ENCODE measurements at places on chromosomes 2 and 18. TPM values are rescaled to one million over a fixed set of nuclear protein-coding genes. Genes with fewer than 3 reads are reported as not detected.

GRCh38 chr2:46562451-46562840 lies 83.1 kb downstream of the TMEM247 start:
- DNase-seq = no peak
- no peak overlapping the region for H3K4me3 ChIP-seq
- H3K27me3 ChIP-seq = no peaks in the 10 kb centered on the region
- peaks cover 10% of the 10 kb centered on the region for H3K4me1 ChIP-seq
- no peak overlapping the region for H3K27ac ChIP-seq

DNA sequence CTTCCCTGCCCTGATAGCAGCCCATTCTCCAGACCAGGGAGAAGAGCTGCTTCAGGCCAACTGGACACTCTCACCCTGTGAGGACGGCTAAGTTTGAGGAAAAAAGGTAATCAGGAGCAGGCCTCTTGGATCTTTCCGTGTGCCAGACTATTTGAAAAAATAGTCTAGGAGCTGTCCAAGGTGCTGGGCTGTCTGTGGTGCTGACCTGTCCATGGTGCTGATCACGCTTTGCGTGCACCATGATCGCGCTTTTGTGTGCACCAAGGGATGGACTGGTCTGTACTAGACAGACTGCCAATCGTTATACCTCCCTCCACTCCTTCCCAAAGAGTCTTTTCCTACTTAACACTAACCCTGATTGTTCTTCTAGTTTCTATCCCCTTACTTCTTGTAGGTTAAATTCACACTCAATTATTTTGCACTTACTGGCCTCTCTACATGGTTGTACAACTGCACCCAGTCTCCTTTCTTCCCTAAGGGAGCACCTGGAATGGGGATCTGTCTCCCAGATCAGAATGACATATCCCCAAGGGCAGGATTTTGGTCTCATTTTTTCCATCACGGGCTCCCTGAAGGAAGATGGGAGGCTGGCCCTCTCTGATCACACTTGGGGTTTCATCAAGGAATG lies 295.4 kb downstream of the CELF4 start:
- H3K36me3 ChIP-seq = no peaks in the 10 kb centered on the region
- no peak overlapping the region for H3K27ac ChIP-seq
- no peak overlapping the region for H3K4me3 ChIP-seq
- no peaks in the 10 kb centered on the region for H3K4me1 ChIP-seq

DNA sequence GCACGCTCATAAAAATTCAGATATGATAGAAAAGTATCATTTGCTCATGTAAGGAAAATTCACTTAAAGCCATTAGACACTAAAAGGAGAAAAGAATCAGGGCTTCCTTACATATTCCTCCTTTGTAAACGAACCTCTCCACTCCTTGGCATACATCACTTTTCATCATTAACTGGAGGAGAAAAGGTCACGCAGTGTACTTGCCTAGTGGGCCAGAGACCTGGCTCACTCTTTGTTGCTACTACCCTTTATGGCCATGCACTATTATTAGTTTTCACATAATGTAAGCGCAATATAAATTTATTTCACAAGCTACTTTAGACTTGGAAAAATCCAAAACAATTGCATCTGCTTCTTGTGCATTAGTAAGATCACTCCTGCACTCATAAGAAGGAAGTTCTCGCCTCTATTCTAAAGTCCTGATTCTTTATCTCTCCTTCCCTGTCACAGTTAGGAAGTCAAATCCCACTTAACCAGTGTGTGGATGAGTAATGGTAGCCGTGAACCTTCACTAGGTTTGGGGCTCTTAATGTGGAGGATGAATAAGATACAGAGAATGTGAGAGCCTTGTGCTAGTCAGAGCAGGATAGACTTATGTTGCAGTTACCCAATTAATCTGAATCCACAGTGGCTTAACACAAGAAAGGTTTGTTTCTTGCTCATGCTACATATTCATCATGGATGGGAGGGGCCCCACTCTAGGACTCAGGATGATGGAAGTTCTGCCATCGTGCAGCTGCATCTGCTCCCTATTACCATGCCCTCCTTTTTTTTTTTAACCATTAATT lies 115.0 kb upstream of the GLS start:
- H3K4me1 ChIP-seq = no peaks in the 10 kb centered on the region
- DNase-seq = no peak
- no peak overlapping the region for H3K4me3 ChIP-seq
- H3K27me3 ChIP-seq = no peaks in the 10 kb centered on the region
- H3K36me3 ChIP-seq = no peaks in the 10 kb centered on the region

The SKOR2 gene
- total RNA-seq = not detected

The PID1 gene
- 51.4 TPM for total RNA-seq

The ASB18 gene
- not detected for total RNA-seq

The TBR1 gene
- not detected for total RNA-seq

Data from upper lobe of right lung (tissue), 1 donor.